ENCODE measurements at places on chromosomes 6 and 20.

GRCh38 chr6:39104528-39104927, 10.5 kb downstream of the SAYSD1 start:
- DNase-seq, result peak; percentile 63

DNA sequence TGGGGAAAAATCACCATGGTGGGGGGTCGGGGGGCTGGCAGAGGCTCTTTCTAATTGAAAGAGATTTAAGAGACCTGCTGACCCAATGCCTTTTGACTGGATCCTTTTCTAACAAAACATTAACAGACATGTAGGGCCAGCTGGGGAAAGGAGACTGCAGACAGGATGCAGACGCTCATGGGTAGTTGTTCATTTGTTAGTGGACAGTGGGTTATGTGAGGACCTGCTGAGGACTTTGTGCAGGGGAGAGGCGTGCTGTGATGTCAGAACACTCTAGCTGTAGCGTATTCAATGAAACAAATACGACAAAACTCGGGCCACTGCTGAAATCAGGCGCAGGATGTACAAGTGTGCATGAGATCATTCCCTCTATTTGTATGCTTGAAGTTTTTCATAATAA, 1.2 kb downstream of the IP6K3 start:
- peak; percentile 49 for DNase-seq

DNA sequence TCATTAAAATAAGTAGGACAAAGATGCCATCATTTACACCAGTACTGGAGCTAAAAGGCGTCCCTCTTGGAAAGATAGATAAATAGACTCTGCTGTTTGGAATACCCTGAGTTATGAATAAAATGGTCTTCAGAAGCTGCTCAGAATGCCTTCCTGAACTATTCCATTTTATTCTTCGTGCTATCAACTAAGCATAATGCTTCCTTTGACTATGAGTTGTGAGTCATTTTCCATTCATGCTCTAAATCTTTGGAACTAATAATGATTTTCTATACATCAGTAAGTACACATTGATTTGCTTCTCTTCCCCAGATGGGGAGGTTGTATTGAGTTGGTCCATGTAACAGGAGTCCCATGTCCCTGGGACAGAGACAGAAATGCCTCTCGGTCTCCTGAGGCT, 98.3 kb upstream of the PDE7B start:
- DNase-seq, result no peak

DNA sequence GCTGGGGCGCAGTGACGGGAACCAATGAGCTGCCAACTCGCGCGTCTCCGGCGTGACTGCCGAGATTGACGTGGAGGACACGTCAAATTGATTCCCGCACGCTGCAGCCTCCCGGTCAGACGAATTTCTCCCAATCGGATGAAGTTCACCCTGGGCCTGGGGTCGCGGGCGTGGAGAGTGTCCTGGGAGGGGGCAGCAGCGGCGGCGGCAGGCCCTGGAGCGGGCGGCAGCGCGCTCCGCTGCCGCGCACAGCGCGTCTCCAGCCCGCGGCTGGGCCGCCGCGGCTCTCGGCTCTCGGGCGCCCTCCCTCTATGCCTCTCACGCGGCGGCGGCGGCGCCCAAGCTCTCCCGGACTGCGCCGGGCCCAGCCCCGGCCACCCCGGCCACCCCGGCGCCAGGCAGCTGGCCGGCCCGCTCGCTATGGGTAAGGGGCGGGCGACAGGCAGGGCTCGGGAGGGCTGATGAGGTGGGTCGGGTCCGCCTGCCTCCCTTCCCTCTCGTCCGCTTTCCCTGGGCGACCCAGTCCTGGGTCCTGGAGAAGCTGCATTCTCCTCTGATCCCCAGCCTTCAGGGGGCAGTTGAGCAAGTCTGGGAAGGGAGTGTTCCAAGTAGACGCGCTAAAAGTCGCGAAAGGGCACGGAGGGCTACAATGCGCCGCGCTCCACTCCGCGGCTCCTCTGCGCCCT, at the start of gene PAX1:
Gene PAX1, plus strand, starts transcription at position 90 of the 686 bp plus-strand sequence. Its CDS starts 49 bp downstream, at position 139.
- DNase-seq, result no peak

DNA sequence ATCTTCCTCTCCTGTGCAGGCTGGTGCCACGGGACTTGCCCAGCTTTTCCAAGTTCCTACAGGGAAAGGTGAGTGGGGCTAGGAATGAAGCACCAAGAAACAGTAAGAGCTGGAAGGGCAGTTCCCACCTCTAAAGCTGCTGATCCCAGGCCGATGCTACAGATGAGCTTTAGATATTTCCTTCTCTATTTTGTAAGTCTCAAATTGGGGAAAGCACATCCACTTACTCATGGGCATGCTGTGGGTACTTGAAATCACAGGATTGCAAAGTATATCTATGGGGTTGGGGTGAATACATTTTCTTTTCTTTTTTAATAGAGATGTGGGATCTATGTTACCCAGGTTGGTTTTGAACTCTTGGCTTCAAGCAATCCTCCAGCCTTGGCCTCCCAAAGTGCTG, 3.1 kb downstream of the ZBTB2 start:
- no peak for DNase-seq
